ENCODE measurements at places on chromosomes 13 and 19.

DNA sequence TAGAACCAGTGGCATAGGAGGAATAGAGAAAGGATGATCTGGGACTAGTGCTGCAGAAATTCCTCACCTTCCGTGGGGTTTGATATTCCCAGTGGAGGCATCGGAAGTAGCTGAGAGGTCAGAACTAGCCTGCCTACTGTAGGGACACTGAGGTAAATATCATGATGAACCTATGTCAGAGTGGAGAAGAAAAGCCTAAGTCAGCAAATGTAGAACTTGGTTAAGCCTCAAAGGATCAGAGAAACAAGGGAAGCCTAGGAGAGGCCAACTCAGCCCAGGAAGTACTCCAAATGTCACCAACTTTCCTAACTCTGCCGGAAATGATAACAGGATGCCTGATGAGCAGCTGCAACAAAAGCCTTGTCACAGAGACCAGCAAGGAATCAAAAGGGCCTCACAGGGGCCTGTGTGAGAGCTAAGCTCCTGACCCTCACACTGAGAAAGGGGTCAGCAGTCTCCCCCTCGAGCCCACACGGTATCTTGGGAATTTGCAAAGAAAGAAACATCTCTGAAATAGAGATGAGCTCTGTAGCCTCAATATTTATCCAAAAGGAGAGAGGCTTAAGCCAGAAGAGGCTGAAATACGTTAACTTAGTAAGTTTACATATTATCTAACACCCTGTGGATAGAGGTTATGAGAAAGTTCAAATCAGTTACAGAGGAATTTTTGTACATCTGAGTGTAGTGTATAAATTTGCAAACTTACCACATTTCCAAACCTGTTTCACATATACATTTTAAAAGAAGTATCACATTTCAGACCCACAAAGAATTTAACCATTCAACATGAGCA, 1064.3 kb downstream of the DIAPH3 start:
- no peak for DNase-seq

- no peak for DNase-seq
These were observed 1.8 kb upstream of the ATP4A start for GRCh38 chr19:35565016-35565856.

- DNase-seq, result no peak
These were observed 195.5 kb downstream of the RGCC start for GRCh38 chr13:41652735-41653361.

DNA sequence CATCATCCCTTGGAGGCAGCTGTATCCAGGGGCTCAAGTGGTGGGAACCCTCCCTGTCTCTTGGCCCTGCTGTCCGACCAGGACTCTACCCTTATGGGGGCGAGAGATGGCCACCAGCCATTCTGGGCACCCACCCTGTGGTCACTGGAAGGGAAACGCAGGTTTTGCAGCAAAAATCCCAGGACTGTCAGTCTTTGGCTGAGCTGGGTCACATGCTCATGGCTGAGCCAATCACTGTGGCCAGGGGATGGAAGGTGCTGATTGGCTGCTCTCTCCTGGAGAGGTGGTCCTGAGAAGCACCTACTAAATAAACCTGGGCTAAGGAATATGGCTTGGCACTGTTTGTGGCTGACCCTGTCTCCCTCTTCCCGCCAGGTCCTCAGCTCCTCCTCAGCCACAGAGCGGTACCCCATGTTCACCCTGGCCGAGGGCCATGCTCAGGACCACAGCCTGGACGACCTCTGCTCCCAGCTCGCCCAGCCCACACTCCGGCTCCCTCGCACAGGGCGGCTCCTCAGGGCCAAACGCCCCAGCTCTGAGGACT, 8.9 kb downstream of the ATG4D start:
- DNase-seq, result no peak

DNA sequence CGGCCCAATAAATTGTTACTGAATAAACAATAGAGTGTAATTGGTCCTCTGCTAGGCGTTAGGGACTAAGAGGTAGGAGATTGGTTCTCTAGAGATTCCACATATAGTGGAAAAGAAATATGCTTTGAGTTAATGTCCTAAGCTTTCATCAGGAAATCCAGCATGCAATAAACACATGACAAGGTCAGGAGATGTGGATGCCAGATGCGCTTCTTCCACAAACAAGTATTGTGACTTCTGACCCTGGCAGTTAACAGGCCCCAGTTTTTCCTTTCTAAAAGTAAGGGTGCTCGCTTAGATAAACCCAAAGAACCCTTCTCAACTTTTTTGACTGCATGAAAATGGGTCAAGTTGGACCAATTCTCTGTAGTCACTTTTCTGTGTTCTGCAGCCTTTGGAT, 146.5 kb upstream of the SOX21 start:
- DNase-seq, result no peak

GRCh38 chr13:83810136-83810535, 72.1 kb downstream of the SLITRK1 start:
- DNase-seq, result no peak

DNA sequence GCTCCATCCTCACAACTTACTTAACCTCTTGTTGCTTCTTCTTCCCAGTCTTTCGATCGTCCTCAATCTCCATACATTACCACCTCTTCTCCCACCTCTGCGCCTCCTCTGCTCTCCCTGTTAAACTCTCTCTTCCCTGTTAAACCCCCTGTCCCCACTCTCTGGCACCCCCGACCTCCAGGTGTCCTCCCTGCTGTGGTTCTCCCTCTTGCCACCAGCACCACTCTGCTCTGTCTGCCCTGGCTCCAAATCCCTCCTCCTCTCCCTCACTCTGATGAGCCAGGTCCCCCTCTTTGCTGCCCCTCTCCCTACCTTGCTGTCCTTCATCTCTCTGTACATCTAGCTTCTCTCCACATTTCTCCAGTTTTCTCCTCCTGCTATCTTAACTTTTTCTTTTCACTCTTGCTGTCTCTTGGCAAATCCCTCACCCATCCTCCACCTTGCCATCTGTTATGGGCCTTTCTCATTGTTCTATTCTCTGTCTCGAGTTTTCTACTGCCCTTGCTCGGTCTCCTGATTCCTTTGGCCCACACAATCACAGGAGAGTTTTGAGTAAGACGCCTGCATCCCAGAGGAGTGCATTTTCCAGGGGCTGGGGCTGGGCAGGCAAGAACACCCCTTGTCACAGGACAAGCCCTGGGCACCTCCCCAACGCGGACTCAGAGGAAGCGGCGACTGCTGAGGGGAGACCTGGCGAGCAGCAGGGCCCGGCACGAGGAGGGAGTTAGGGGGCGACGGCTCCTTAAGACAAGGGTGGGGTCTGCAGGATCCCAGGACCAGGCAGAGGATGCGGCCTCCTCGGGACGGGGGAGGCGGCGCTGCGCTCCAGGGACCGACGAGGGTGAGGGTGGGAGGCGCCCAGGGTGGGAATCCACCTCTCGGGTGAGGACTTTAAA, 21.4 kb upstream of the ERVV-1 start:
- DNase-seq, result no peak

DNA sequence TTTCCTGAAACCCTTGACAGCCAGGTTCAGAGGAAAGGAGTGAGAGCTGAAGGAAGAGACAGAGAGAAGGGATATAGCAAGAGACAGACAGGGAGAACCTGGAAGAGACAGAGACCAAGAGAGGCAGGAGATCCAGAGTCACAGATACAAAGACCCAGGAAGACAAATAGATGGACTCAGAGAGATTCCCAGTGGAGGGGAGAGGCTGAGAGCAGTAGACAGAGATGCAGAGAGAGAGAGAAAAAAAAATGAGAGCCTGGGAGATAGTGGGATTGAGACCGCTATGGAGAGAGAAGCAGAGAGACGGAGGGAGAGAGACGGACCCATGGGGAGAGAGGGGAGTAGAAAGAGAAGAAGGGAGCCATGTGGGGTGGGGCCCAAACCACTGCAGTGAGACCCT, 763 bp downstream of the FXYD7 start:
- DNase-seq, result no peak

- no peak for DNase-seq
These were observed at the start of gene ZIC5 for GRCh38 chr13:99971576-99972189. Gene ZIC5, minus strand, starts transcription at chr13:99971767. Its CDS starts 164 bp downstream, at chr13:99971603.

- no peak for DNase-seq
These were observed 11.5 kb downstream of the SYT3 start for GRCh38 chr19:50628146-50628545.

DNA sequence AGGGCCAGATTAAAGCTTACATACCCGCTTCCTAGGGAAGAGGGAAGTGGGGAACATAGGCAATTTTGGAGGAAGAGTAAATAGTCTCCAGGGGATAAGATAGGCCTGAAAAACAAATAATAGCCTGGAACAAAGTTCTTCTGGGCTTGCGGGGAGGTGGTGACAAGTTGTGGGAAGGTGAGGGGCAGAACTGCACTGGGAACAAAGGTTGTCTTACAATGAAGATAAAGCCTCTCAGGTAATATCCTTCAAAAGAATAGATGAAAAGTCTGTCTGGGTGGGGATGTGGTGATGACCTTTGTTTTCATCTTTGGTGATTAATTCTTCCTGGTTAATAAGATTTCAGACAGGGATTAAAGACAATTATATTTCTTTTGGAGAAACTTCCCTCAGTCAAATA, 68.8 kb downstream of the CBY2 start:
- DNase-seq, result no peak

DNA sequence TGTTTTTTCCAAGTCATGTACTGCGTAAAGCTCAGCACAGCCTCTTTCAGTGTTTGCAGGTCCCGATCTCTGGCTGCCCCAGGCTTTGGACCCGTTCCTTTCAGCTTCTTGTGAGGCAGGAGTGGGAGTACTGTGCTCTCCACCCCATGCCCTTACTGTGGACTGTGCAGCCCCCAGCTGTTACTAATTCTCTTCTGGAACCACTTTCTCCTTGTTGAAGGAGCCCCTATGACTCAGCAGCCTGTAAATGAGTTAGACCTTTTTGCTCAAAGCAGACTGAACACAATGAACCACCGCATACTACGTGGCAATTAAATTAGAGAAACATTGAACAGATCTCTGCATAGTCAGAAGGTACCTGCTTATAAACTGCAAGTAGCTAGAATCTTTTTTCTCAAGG, 39.0 kb downstream of the SERTM1 start:
- no peak for DNase-seq

- no peak for DNase-seq
These were observed 21.3 kb upstream of the VSTM2B start for GRCh38 chr19:29504454-29504853.

- DNase-seq, result no peak
These were observed 60.4 kb downstream of the DNAJC15 start for GRCh38 chr13:43083750-43084149.

- no peak for DNase-seq
These were observed 5.9 kb upstream of the NANOS2 start for GRCh38 chr19:45920458-45920857.

DNA sequence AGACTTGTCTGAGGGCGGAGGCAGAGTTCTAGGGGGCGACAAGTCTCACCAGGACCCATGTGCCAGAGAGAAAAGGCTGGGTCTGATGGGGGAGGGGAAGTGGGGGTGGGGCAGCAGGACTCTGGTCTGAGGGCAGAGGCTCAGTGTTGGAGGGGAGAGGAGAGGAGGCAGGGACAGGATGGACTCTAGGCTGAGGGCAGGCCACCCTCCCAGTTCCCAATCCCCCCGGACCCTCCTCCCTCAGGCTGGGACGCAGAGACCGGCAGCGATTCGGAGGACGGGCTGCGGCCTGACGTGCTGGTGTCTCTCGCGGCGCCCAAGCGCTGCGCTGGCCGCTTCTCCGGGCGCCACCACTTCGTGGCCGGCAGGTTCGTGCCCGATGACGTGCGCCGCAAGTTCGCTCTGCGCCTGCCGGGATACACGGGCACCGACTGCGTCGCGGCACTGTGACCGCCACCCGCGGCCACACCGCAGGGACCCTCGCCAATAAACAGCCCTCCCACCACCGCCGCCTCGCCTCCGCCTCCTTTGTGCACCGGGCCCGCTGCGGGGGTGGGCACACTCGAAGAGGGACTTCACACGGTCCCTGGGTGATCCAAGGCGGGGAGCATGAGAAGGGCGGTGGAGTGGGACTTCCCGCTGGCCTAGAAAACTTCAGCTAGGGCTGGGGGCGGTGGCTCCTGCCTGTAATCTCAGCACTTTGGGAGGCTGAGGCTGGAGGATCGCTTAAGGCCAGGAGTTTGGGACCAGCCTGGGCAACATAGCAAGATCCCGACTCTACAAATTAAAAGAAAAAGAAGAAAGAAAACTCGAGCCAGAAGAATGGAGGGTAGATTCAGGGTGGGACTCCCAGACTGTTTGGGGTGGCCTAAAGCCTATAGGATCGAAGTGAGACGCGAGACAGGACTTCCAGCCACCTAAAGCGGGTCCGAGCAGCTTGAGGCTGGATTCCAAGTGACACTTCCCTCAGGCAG, 703 bp upstream of the CILP2 start:
- DNase-seq, result no peak

GRCh38 chr19:7109678-7110289, 40.3 kb downstream of the ZNF557 start:
- no peak for DNase-seq

DNA sequence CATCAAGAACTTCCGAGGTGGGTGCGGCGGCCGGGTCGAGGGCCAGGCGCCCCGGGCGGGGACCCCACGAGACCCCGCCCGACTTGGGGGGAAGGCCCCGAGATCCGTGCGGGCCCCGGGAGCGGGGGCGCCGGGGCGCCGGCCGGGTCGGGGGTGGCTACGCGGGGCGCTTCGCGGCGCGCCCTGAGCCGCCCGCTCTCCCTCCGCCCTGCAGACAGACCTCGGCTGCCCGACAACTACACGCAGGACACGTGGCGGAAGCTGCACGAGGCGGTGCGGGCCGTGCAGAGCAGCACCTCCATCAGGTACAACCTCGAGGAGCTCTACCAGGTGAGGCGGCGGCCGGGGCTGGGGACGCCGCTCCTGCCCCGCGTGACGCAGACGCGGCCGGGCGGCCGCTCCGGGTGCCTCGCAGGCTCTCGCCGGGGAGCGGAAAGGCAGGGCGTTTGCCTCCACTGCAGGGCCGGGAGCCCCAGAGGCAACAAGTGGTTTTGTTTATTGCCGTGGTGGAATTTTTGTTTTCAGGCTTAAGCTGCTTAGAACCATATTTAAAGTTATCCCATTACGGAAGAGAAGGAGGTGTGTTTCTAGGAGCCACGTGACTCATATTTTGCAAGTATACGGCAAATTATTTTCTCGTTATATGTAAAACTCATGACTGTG, 477 bp downstream of the CUL4A start:
- no peak for DNase-seq

GRCh38 chr13:33178209-33178840, 107.2 kb downstream of the STARD13 start:
- no peak for DNase-seq

GRCh38 chr13:95552539-95553441, at the start of gene CLDN10:
Gene CLDN10, plus strand, starts transcription at chr13:95552720. Its CDS starts 34 bp downstream, at chr13:95552754.
- no peak for DNase-seq

DNA sequence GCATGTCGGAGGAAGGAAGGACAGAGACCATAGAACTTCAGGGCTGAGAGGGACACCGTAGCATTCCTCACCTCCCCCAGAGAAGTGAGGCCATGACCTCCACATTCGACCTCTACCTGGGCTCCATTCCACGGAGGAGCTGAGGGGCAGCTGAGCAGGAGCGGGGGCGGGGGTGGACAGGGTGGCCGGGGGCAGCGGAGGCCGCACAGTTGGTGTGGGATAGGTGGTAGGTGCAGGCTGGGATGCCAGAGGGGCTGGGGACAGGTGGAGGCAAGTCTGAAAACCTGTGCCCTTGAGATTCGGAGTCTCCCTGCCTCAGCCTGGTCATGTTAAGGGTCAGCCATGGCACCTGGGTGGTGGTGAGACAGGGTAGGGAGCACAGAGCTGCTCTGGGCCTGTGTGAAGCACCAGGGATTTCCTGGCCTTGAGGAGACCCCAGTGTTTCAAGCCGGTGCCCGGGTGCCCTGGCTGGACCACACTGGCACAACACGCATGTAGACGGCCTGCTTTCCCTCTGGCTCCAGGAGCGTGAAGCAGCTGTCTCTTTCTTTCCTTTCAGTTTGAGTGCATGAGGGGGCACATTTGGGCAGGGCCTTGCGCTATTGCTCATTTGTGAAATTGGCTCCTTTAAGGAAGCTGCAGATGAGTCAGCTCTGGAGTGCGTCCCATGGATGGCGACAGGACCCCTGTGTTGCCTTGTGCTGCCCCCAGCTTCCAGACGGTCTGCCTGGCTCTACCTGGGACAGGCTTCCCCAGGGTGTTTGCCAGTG, 51.8 kb downstream of the TSSK6 start:
- no peak for DNase-seq
